ENCODE measurements at places on chromosomes 5 and 9. TPM values are rescaled to one million over a fixed set of nuclear protein-coding genes. Genes with fewer than 3 reads are reported as not detected.

GRCh38 chr5:174827558-174827957 lies 103.2 kb downstream of the MSX2 start:
- no peak for DNase-seq

- DNase-seq = no peak
Measured at GRCh38 chr9:114242837-114243236, 80.1 kb upstream of the ORM1 start.

DNA sequence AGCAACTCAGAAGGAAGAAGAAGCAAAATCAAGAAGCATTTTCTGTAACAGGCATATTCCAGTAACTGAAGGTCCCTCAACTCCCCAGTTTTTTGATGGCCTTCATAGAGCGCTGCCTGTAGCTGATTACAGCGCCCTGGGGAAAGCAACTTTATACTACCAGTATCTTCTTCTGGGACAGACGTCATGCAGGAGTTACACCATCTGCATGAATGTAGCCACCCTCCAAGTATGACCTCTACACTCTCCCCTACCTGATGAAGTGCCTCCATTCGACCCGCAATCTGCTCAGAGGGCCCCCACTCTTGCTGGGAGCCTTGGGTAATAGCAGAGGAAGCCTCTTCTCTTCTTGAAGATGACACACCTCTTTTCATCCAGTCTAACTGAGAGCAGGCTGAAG lies 21.0 kb upstream of the SH3TC2 start:
- DNase-seq = no peak

- DNase-seq = no peak
Measured at GRCh38 chr5:97194366-97194765, 11.3 kb upstream of the RIOK2 start.

GRCh38 chr5:168947212-168947868 lies 353.6 kb downstream of the SLIT3 start:
- peak; percentile 84 for DNase-seq

GRCh38 chr9:113464286-113464660 lies 746 bp downstream of the RGS3 start:
- no peak for DNase-seq

Gene SOHLH1
- total RNA-seq = not detected
